ENCODE measurements at places on chromosomes 11 and 22.

GRCh38 chr22:46119729-46120419 is 30.5 kb upstream of the PPARA start:
- no peak for DNase-seq

GRCh38 chr11:55658608-55659007 is 3.4 kb upstream of the OR4C6 start:
- DNase-seq, result no peak

GRCh38 chr11:100066399-100066798 is 620.7 kb upstream of the ARHGAP42 start:
- no peak for DNase-seq

DNA sequence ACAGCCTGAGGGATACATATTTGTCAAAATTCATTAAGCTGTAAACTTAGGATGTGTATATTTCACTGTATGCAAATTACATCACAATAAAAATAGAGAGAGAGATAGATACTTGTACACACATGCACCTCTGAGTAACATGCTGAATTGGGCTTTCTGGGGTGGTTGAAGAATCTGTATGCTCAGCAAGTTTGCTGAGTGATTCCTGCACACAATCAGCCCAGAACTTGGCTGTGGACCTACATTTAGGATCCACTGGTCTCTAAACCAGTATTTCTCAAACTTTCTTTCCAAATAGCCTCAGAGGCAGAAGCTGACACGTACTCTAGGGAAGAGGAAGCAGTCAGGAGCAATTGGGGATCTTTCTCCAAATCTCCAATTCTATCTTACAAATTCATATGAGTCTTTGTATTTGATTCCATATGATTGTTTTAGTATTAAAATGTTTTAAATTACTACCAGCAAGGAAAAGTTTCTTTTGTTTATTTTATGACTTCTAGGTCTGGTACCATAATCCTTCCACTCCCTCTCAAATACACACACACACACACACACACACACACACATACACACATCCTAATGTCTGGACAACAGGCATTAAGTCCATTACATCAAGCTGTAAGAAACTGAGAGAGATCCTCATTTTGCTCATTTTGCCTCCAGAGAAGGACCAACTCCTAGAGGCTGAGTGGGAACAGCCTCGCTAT is 20.0 kb downstream of the SYT13 start:
- no peak for DNase-seq

GRCh38 chr11:117910525-117910924 is 18.7 kb downstream of the TMPRSS13 start:
- no peak for DNase-seq

DNA sequence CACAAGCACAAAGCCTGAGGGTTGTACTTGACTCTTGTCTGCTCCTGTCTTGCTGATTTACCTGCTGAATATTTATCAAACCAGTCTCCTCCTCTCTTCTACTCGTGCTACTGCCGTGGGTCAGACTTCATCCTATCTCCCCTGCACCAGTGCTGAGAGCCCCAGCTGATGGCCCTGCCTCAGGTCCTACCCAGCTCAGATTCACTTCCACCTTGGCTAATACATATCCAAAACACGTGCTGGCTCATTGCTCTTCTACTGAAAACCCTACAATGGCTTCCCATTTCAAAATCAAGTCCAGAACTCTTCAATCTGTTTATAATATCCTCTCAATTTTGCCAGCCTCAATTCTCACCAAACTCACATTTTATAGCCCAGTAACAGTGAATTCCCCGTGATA is 48.3 kb downstream of the RAB30 start:
- no peak for DNase-seq

DNA sequence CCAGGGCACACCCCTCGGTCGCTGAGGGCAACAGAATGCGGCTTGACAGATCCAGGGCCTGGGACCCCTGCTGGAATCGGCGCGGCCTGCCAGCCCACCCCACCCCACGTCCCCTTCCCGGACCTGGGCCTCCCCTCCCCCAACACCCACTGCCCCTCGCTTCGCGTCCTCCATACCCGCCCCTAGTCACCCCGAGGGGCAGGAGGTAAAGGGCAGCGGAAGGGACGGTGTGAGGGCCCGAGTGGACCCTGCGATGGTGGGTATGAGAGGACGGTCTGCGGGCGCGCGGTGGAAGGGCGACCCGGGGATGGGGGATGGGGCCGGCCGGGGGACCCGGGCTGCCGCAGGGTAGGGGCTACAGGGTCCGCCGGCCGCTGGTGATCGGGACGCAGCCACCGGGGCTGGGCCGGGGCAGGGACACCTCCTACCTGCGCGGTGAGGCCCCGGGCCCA is 311 bp downstream of the APBB1 start:
- no peak for DNase-seq

Measured in stimulated activated naive CD4-positive, alpha-beta T cell (primary cell).